ENCODE measurements at places on chromosomes 3 and 15.
A peak's percentile ranks its signal among the peaks of the same experiment; 100 is the strongest.

DNA sequence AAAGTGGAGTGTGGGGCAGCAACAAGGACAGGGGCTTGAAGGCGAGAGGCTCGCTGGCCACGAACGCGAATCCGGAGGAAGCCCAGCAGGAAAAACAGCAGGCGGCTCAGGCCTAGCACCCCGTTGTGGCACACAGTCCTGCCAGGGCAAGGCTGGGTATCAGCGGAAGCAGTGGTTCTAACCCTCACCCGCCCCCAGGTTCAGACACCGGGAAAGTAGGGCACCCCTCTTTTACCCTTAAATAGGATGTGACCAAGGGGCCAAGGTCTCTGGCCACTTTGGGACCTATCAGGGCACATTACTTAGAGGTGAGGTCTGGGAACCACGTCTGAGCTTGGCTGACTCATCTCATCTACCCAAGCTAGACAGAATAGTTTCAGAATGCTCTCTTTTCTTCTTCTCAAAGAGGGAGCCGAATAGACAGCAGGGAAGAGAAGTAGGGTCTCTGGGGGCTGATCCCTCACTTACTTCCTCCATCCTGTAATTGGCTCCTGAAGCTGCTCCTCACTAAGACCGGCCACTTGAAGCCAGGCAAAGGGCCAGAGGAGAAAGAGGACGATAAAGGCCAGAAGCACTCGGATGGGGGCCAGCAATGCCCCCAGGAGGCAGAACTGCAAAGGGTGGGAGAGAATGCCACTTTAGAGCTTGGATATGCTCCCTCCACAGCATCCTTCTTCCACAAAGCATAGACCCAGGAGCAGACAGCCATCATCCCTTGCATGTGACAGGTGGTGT, 1.7 kb downstream of the LPCAT4 start:
- no peak for DNase-seq

DNA sequence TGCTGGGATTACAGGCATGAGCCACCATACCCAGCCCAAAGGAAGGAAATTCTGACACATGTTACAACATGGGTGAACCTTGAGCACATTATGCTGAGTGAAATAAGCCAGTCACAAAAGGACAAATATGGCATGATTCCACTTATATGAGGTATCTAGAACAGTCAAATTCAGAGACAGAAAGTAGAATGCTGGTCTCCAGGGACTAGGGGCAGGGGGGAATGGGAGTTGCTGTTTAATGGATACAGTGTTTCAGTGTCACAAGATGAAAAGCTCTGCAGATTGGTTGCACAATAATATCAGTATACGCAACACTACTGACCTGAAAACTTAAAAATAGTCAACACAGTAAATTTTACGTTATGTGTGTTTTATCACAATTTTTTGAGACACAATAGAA, 4.1 kb downstream of the SPATA12 start:
- DNase-seq, result no peak

DNA sequence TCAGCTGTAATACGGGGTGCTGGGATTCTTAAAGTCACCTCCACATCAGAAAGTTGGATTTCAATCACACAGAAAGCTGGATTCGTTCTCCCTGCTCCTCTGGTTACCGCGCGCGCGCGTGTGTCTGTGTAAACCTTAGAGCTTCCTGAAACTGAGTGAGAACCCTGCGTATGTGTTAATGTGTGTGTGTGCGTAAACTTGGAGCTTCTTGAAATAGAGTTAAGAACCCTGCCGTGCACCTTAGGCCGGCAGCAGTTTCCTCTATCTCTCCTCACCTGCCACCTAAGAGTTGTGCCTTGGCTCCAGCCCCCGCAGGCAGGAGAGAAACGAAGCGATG, 531 bp downstream of the LZTFL1 start:
- peak; percentile 36 for DNase-seq

GRCh38 chr15:86336051-86336788, 256.5 kb downstream of the AGBL1 start:
- no peak for DNase-seq

DNA sequence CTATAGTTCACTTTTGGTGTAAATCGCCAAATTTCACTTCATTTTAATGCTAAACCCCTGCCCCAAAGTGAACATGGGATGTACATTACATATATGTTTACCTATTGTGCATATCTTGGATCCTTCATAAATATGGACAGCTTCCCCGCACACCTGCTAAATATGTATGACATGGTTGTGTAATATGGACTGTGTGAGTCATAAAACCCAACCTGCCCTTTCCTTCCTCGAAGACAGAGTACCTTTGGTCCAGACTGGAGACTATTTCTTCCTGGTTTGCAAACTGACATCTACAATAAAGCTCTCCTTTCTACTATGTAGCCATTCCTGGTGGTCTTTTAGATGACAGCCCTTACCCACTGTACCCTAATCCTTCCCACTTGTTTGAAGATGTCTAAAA, 12.4 kb downstream of the ACTC1 start:
- DNase-seq, result no peak

DNA sequence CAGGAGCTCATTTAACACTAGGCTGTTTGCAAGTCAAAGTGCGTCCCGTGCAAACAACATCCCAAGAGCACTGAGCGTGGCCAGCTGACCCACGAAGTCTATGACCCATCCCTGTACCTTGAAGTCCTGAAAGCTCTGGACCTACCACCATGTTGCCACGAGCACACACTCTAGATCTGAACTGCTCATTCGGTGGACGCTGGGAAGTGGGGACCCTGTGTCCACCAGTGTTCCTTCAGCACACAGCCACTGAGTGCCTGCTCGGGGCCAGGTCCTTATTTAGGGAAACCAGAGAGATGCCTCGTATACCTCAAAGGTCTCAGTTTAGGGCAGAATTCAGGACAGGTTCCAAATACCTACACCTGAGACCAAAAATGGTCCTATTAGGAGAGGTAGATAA, 236.9 kb downstream of the XXYLT1 start:
- no peak for DNase-seq

DNA sequence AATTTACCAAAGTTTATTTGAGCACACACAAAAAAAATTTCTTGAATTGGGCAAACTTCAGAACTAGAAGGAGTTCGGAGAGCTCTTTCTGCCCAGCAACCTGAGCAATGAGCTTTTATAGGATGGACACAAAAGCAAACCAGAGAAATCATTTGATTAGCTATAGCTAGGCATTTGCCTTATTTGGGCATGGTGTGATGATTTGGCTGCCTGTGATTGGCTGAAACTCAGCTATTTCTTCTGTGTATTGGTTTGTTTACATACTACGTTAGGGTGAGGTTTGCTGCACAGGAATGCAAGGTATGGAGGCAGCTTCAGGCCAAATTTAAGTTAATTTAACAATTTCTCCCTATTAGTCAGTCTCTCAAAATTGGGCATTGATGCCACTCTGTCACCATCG, 65.1 kb downstream of the NEK11 start:
- no peak for DNase-seq

GRCh38 chr15:34795267-34796081, at the start of gene ACTC1:
ACTC1 (minus strand) TSS chr15:34795549; CDS start chr15:34794808, 741 bp downstream.
- peak; percentile 77 for DNase-seq

DNA sequence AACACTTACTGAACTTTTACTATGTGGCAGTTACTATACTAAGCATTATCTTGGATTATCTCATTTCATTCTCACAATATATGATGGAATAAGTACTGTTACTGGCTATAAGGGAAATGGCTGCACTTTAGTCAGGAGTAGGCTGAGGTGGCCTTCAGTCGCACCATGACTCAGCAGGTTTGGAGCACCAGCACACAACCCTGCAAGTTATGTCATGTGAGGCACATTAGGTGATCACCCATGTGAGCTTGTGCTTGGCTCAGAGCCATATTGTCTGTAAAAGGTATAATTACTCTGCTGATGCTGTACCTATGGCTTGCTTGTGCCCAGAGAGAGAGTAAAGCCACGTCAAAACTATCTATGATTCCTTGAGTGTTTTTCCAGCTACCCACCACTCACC, 54.1 kb upstream of the TIPARP start:
- no peak for DNase-seq

GRCh38 chr3:16264174-16264707, 502 bp downstream of the DPH3 start:
- no peak for DNase-seq

DNA sequence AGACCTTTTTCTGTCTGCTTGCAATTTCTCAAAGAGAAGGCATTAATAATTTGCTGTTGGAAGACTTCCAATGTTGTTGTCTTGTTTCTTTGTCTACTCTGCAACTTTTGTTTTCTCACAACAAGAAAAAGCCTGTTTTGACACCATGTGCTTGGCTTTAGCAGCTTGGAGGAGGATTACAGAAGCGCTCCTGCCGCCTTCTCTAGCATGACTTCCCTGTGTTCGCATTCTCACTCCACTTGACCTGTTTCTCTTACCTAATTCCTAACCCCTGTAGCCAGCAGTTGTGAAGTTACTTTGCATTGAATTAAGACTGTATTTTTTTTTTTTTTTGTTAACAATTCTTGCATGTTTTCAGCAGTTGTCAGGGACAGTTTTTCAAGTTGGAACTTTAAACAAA, 235.3 kb upstream of the GOLIM4 start:
- no peak for DNase-seq

- peak; percentile 20 for DNase-seq
These were observed 106.0 kb downstream of the MEX3B start for GRCh38 chr15:81939604-81940440.

DNA sequence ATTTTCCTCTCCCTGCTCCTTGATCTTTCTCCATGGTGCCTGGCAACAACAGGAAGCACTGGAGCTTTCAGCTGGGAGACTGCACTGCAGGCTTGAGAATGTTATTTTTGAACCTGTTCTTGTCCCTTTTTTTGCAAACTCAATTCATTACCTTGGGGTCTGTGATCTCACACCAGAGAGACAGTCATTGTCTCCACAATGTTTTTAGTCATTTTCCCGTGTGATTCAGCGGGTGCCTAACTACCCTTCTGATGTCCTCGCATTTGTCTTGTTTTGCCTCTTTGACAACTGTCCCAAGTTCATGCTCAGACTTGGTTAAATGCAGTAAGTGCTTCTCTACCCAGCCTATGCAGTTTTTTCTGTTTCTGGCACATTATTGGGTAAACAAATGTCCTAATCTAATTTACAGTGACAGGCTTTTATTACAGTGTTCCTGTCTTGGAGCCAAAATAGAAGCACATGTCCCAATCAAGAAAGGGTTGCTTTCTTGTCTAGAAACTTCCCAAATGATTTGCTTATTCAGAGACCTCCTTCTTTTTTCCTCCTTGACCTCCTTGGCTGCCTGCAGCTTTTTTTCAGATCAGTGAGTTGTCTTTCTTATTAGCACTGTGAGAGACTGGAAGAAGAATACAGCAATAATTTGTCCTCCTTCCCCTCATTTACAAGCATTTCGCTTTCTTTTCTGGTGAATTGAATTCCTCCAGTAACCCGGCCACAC, 162.4 kb downstream of the NSUN3 start:
- no peak for DNase-seq

GRCh38 chr3:183800243-183800863, 25.0 kb downstream of the MAP6D1 start:
- no peak for DNase-seq

- no peak for DNase-seq
These were observed 182.3 kb downstream of the ADAMTS17 start for GRCh38 chr15:100159436-100159835.

DNA sequence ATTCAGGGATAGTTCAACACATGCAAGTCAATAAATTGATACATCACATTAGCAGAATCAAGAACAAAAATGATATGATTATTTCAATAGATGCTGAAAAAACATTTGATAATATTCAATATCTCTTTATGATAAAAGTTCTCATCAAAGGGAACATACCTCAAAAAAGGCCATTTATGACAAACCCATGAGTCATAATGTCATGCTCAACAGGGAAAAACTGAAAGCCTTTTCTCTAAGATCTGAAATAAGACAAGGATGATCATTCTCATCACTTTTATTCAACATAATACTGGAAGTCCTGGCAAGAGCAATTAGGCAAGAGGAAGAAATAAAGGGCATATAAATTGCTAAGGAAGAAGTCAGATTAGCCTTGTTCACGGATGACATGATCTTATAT, 54.1 kb upstream of the TMEM158 start:
- DNase-seq, result no peak

DNA sequence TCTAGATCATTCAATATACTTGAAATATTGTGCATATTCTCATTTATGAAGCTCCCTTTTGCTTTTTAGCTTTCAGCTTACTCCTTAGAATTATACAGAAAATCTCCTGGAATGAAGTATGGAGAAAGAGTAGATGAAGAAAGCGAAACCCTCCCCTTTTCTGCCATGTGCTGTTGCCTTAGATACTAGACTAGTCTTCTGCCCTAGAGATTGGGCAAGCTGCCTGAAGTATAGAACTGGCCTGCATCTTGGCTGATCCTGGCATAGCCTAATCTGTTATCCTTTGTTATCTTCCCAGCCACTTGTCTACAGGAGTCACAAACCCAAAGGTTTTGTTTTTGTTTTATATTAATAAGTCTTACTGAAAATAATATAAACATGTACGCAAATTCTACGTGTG, 138.8 kb downstream of the RBPMS2 start:
- DNase-seq, result no peak

DNA sequence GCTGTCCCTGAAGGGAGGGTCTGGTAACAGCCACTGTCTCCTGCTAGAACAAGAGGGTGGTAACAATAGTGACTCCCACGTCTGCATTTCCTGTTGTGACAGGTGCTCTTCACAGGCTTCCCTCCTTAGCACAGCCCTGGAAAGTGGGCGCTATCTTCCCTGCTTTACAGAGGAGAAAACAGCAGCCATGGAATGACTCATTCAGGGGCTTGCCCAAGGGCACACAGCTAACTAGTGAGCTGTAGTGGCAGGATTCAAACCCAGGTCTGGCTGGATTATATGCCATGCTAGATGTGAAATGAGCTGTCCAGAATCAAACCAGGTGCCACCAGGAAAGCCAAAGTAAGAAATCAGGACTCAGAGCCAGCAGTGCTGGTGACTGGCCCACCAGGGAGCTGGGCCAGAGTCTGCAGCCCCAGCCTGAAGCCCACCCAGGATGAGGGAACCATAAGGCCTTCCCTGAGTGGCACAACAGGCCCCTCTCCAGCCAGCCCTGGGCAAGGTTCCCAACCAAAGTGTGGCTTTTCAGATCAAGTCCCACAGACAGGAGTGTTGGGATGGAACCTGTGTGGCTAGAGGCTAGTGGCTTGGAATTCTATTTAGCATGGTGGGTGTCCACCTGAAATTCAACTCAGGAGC, 102.4 kb downstream of the ETFA start:
- DNase-seq, result no peak

GRCh38 chr3:123899300-123899865, 15.3 kb upstream of the MYLK start:
- no peak for DNase-seq

DNA sequence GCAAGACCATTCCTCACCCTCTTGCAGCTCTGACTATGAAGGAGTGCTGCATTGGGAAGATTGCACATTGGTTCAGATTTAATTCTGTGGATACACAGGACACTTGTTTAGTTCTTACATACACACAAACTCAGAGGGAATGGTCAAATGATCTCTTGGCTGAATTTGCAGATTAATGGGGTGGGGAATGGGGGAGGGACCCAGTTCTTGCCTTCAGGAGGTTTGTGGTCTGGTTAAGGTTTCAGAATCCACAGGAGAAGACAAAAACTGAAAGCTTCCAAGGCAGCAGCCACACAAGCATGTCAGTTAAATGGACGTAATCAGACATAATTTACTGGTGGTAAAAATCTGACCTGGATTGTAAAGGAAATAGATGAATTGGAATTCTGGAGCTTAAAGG, 257.1 kb upstream of the ROPN1 start:
- no peak for DNase-seq

- DNase-seq, result no peak
These were observed 129.9 kb upstream of the SAMMSON start for GRCh38 chr3:69869643-69870042.

Data from nephron progenitor cell (in vitro differentiated cells).